Astrocyte of the hippocampus (primary cell): ENCODE measurements at places on chromosomes 11 and 22.

DNA sequence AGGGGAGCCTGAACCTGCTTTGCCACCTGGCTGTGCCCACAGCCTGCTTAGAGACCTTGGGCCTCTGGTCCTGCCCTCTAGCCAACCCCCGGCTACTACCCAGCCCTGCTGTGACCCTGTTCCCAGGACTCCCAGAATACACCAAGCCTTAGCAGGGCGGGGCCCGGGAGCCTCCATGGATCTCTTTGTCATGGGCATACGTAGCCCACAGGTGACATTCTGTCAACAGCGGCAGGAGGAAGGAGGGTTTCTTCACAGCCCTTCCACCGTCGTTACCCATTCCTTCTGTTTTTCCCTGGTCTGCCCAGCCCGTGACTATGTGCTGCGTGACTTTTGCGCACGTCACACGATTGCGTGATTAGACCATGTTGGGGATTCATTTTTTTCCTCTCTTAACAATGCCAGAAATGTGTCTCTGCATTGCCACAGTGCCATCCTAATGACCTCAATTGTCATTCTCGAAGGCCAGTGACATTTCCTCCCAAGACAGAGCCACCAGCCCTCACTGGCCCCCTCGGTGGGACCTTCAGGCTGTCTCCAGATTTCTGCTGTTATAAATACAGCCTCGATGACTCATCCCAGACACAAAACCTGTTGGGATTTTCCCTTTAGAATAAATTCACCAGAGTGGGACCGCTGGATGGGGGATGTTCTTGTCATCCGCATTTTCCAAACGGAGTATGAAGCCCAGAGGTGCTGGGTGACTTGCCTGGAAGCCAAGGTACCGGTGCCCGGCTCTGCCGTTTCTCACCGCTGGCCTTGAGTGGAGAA is 9.0 kb downstream of the SYT12 start:
- peak; percentile 77 for DNase-seq

DNA sequence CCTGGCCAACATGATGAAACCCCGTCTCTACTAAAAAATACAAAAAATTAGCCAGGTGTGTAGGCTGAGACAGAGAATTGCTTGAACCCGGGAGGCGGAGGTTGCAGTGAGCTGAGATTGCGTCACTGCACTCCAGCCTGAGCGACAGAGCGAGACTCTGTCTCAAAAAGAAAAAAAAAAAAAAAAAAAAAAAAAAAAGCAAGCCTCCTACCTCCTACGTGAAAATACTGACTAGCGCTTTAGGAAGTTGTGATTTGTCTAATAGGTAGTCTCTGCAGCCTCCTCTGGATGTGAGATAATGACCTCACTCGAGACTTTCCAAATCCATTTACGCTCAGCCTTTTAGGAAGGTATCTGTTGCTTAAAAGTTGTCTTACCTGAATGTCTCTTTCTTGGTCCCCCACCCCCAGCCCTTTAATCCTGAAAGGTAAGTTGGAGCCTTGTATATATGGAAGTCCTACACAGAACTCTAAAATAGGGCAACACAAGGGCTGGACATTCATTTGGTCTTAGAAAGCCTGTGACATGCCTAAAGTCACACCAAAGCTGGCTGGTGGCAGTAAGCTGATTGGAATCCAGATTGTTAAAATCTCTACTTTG is 5.5 kb downstream of the SEPTIN3 start:
- DNase-seq = no peak

- DNase-seq = peak; percentile 70
These were observed 22.7 kb upstream of the RRM1 start for GRCh38 chr11:4071914-4072313.

- DNase-seq = no peak
These were observed 33.2 kb downstream of the ABCC8 start for GRCh38 chr11:17443423-17443822.

DNA sequence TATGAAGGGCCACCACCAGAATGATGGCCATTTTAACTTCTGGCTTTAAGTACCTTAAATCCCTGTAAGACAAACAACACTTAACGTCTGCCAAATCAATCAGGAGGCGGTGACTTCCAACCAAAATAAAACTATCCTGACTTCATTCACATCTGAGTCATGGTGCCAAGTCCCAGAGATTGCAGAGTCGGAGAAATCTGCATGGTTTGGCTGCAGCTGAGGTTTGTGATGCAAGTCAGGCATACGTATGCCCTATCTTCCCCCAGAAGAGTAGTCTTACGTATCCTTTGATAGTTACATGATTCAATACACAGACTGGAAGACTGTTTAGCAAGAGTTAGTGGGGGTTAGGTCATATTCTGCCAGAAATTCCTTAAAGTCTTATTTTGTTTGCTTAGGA is 1.7 kb upstream of the GAB2 start:
- DNase-seq = peak; percentile 80

- peak; percentile 46 for DNase-seq
These were observed 18.2 kb downstream of the KCNJ1 start for GRCh38 chr11:128848815-128849455.

- DNase-seq = no peak
These were observed 17.1 kb upstream of the SCN3B start for GRCh38 chr11:123671534-123671933.

- no peak for DNase-seq
These were observed 414 bp upstream of the PNPLA3 start for GRCh38 chr22:43923191-43923590.

- DNase-seq = no peak
These were observed 291.6 kb upstream of the CNTN5 start for GRCh38 chr11:98729118-98729517.

- DNase-seq = no peak
These were observed 204.2 kb downstream of the GRM5 start for GRCh38 chr11:88861618-88862017.

- no peak for DNase-seq
These were observed 52.4 kb downstream of the LRRC74B start for GRCh38 chr22:21098099-21098671.

DNA sequence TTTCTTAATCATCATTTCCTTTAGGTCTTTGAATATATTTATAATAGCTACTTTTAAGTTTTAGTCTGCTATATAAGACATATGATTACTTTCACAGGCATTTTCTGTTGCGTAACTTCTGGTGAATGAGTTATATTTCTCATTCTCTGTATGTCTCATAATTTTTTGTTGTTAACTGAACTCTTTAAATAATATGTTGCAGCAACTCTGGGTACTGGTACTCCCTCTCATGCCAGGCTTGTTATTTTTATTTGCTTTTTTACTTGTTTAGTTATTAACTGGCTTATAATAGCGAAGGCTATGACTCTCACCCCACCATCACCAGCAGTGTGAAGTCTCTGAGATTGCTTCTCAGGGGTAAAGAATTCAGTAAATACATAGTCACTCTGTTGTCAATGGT is 524.2 kb upstream of the CHORDC1 start:
- no peak for DNase-seq

DNA sequence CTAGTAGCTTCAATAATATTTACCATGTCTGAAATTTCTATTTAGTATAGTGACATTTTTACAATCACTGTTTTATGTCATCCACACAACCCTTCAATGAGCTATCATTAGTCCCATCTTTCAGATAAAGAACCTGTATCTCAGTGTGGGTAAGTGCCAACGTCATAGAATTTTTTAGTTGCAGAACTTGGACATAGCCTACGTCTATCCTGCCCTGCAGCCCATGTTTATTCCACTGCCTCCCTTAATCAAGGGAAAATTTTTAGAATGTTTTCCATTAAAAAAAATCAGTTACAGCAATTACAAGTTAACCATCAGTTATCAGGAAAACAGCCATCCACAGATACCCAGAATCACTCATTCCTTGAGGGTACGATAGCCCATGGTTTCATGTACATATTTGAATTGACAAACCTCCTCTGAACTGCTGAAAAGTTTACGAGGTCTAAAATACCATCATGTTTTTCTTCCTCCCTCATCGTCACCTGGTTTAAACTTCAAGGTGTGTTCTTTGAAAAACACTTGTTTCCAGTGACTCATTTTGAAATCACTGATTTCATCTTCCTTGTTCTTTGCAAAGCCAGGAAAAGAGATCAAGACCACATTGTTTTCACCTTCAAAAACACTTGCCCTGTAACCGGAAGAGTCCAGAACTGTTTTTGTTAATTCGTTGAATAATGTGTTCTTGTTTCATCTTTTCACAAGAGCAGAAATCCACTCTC is 100.9 kb downstream of the FAM76B start:
- DNase-seq = no peak

DNA sequence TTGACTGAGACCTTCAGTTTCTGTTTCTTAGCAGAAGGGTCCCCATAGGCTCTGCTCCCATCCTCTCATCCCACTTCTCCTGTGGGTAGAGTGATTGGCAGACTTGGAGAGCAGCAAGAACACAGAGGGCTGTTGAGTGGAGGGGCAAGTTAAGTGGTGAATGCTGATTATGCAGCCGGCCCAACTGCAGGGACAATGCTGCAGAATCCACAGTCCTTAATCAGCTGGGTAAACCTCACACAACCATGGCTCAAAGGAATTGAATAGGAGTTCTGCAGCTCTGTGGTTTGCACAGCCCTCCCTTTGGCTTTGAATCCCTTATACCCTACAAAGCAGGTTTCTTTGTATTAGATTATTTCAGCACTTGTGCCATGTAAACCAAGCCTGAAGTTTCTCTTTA is 161.1 kb downstream of the NAV2 start:
- peak; percentile 89 for DNase-seq

GRCh38 chr11:197741-198235 is 4.9 kb downstream of the SCGB1C1 start:
- no peak for DNase-seq

DNA sequence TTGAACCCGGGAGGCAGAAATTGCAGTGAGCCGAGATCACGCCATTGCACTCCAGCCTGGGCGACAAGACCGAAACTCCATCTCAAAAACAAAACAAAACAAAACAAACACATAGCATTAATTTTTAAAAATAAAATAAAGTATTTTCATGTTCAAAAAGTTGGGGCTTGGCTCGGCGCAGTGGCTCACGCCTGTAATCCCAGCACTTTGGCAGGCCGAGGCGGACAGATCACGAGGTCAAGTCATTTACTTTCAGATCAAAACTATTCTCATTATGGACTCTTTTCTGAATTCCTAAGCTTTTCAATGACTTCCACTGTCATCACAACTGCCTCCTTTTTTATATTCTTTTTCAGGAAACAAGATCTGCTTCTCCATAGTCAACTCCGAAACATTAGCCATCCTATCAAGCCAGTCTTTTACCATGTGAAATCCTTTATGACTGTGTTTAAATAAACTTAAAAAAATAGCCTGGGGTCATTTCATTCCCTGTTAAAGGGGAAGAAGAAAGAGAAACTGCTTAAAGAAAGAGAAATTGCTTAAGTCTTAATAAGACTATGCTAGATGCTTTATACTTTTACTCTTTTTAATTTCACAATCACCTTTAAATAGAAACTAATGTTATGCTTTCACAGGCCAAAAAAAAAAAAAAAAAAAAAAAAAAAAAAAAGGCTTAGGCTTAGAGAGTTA is 13.1 kb upstream of the CHRNA10 start:
- no peak for DNase-seq

DNA sequence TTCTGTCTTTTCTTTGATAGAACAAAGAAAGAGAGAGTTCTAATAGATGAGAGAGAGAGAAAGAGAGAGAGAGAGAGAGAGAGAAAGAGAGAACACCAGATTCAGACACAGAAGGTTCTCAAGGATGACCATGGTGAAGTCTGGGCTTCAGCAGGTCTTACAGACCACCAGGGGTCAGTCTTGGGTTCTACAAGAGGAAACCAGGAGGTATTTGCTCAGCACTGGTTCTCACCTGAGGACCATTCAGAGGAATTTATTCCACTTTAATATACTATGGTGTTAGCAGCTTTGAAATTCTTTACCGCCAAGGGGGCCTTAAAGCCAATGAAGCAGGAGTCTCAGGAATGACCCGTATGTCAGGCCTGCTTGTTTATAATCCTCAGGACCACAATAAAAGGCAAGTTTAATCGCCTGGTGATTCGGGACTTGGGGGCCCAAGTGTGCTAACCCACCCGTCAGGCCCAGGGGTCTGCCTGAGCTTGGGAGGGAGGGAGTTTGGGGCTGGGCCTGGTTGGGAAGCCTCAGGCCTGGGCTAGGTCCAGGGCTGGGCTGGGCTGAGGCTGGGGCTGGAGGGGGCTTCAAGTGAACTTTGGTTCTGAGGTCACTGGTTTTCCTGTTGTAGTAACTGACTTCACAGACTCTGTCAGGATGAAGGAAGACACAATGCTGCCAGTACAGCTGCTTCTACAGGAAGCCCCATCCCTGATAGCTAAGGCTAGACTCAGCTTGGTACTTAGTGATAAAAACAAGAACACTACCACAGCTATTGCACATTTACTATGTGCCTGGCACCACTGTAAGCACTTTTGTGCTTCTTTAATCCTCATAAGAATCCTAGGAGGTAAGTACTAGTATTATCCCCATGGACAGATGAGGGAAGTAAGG is 179.2 kb upstream of the ZBED5 start:
- DNase-seq = peak; percentile 83

DNA sequence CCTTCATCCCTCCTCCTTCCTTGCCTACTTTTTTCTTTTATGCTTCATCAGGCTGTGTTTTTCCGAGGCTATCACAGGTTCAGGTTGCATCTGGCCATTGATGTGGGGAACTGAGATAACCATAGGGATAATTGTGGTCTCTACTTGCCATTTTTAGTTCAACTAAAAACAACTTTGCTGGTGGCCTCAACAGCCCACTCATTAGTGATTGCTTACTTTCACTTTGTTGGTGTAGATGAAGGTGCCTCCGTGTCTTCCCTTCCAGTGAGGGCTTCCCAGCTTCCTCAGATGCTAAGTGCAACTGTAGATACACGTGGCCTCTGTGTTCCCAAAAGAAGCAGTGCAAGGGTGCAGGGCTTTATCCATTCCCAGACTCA is 35.0 kb downstream of the KCNJ1 start:
- no peak for DNase-seq

DNA sequence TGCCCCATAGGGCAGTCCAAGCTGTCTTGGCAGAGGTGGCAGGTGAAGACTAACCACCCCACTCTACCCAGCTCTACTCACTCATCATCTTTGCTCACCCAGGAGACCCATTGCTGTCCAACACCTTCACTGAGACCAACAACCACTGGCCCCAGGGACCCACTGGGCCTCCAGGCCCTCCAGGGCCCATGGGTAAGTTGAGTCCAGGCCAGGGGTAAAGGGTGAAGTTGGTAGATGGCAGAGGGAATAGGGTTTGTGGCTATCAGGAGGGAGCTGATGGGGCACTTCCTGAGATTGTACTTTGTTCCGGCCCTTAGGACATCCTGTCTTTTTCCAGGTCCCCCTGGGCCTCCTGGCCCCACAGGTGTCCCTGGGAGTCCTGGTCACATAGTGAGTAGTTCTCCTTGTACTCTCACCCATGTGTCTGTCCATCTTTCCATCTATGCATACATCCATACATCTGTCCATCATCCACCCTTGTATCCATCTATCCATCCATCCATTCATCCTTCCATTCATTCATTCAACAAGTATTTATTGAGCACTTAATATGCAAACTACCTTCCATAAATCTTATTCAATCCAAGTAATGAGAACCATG is 27.7 kb downstream of the EMID1 start:
- no peak for DNase-seq

GRCh38 chr11:110085255-110085838 is 7.8 kb upstream of the ZC3H12C start:
- DNase-seq = no peak
